ENCODE measurements at places on chromosomes 2 and 18.

DNA sequence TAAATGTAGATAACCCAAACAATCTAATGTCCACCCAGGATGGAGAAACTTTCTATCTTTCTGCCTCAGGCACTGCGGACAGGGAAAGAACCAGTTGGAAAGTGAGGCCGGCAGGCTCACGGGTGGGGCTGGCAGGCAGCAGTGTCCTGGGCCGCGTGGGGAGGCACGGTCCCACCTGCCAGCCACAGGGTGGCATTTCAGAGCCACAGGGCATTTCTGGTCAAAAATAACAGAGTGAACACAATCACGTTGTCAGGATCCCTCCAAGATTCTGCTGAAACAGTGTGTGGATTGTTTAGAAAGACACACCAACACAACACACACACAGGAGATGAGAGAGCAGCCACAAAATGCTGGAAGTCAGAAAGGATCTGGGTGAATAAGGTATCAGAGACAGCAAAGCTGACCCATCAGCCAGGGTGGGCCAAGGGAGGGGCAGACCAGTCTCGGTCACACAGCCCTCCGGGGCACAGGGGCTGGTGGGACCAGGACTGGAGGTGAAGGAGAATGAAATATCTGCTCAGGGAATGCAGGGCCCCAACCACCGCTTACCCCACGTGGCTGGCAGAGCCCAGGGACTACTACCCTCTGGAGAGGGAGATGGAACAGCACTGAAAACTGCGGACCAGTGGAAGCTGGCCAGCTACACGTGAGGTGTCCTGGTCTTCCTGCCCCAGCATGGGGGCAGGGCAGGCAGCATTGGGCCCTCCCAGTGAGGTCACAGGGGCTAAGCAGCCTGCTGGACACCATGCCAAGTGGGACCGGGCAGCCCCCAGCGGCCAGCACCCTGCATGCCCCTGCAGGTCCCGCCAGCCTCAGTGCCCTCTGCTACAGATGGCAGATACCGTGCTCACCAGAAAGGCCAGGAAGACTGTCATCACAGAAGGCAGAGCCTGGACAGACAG is 173.9 kb downstream of the HDAC4 start:
- DNase-seq = no peak

- DNase-seq = no peak
Observed at GRCh38 chr18:75433098-75433497, 5.6 kb upstream of the SMIM21 start.

GRCh38 chr2:231666171-231667095 is 41.9 kb upstream of the PTMA start:
- peak; percentile 95 for DNase-seq

DNA sequence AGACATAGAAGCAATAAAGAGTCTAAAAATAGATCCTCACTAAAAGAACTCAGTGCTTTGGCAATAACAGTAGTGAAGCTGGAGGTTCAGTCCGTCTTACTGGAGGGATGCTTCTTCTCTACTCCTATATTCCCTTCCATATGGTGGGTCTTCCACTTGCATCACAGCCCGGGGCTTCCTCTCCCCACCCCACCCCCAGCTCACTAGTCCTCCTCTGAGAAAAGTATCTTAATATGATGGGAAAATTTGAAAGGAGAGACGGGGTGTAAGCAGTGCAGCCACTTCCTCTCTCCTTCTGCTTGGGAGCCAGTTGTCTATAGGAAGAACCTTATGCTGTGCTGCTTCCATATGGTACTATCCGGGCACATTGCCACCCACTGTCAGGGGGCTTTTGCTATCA is 57.2 kb upstream of the SPOPL start:
- no peak for DNase-seq
